ENCODE measurements at places on chromosomes 5 and 9.

- no peak for DNase-seq
Observed at GRCh38 chr9:117160254-117160653, 254.6 kb downstream of the ASTN2 start.

DNA sequence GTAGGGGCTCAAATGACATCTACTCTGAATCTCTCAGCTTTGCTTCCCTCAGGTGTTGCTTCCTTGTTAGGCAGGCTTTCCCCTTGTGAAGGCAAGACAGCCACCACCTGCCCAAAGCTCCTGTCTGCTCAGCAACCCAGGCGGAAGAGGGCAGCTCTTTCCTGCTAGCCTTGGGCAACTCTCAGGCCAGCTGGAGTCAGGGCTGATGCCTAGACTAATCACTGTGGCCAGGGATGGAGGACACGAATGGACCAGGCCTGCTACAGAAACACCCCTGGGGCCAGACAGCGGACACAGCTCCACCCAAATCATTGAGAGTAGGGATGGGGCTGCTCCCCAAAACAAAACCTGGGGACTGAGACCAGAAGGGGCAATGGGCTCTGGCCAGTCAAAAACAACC, 138.0 kb downstream of the MTX3 start:
- no peak for DNase-seq

DNA sequence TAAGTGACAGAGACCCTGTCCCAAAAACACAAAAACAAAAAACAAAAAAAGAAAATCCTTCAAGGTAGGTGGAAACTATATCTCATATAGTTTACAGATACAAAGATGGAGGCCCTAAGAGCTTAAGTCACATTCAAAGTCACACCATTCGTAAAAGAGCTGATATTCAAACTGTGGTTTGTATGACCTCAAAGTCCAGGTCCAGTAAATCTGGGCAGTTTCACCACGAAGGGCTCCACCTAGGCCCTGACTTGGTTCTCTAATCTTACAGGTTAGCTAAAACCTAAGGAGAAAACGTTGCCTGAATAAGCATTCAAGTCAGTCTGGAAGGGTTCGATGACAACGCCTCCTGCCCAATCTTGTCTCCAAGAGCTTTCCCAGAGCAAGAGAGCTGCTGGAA, 44.1 kb downstream of the SUSD1 start:
- no peak for DNase-seq

GRCh38 chr9:99137225-99137624, 32.3 kb downstream of the TGFBR1 start:
- no peak for DNase-seq
